Stimulated activated naive CD8-positive, alpha-beta T cell treated with anti-CD3 and anti-CD28 coated beads, Interleukin-15, Interleukin-2, amounts not matched to agents 100 U/mL and 50 U/mL, for 24 hours (primary cell): ENCODE measurements at places on chromosomes 6 and 20.

DNA sequence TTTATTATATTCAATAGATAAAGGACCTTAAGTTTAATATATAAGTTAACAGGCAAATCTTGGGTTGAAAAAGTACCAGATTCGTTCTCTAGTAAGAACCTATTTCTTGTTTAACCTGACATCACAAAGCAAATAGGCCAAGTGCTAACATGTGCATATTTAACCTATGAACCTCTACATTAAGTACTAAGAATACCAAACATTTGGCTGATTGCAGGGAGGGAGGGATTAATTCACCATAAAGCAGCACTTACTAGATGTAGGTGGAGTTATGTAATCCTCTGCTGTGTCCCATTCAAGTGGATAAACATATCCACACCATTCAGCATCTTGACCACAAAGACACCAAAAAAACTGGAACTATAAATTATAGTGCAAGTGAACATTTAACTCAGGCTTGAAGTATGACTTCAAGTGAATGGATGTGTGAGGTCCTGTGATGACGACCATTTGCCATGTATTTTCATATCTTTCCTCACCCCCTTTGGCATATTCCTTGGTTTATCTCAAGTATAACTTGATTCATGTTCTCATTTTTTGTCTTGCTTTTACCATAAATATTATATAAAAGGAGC, 10.2 kb downstream of the STX11 start:
- DNase-seq: no peak

- no peak for DNase-seq
Observed at GRCh38 chr6:124273701-124274100, 470.0 kb downstream of the NKAIN2 start.

DNA sequence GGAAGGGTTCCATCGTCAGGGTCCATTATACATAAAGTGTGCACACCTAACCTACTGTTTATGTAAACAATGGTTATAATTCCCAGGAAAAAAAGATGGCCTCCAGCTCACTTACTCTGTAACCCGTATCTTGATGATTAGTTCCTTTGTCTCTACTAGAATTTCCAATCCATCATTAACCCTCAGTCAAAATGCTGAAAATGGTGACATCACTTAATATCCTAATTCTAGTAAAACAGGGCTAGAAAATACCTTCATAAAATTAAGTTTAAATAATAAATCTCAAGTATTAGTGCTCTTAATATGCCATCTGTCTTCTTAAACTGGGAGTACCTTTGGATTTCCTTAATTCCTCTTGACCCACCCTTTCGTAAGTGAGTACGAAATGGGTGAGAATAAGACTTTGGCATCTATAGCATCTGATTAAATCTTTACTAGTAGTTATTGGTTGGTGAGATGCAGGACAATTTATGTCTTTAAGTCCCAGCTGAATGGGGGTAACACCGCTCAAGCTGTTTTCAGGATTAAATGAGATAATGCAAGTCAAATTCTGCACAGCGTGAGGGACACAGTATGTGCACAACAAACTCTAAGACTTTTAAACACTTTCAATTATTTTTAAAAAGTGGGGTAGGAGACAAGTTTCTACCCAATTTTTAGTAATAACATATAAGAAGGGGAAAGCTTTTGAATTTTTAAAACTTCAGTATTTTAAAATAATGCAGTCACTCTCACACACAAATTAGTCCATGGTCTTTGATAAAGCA, 1.6 kb downstream of the HMGN3 start:
- no peak for DNase-seq

- no peak for DNase-seq
Observed at GRCh38 chr6:70396163-70396562, 17.1 kb upstream of the FAM135A start.

DNA sequence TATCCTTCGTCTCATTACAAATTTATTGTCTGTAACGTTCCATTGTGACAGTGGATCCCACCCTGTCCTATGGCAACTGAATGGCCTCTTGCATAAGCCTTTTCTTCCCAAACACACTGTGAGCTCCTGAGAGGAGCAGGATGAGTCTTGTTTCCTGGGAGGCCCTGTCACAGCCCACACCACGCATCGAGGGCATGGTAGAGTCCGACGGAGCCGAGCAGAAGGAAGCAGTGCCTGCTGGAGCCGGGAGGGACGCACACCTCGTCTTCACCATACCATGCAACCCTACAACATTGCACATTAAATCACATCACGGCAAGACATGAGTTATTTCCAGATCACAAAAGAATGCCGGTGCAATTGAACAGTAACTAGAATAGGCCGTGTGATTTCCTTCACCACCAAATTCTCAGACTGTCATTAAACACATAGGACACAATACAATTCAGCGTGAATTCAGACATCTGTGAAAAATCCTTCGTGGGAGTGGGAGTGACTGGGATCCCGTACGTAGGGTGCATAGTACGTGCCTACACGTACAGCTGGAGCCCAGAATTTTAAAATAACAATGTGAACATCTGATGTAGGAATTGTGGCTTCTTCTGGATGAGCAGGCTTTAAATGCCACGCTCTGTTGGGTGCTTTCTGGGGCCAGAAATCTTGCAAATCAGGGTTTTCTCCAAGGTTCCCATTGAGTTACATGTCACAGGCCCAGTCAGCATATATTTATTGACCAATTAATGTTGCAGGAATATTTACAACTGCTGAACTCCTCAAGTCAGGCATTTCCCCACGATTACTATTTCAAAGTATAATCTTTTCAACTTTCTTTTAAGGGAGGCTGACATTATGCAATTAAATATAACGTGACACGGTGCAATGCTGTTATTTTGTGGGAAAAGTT, 201.8 kb downstream of the TTLL2 start:
- DNase-seq: no peak

- no peak for DNase-seq
Observed at GRCh38 chr20:19211661-19212468, 577 bp upstream of the SLC24A3 start.

GRCh38 chr20:25198663-25199383, 3.3 kb downstream of the ENTPD6 start:
- DNase-seq: no peak

GRCh38 chr6:109344226-109344625, 38.0 kb downstream of the CD164 start:
- DNase-seq: no peak

DNA sequence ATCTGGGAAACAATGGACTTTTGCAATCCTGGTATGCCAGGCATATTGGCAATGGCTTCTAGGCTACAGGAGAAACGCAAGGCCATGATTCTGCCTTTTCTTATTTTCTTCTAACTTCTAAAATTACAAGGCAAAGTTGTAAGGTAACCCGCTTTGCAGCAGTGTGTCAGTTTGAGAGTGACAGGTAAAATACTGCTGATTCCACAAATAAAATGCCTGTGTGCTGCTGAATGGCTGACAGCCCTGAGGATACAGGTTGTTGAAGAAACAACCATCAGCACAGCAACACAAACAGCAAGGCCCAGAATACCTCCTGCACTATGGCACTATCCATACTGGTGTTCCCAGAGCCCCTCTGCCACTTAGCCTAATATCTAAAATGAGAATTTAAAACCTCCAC, 37.1 kb downstream of the SLC17A1 start:
- no peak for DNase-seq

GRCh38 chr20:1816384-1817381, 78.5 kb upstream of the SIRPA start:
- no peak for DNase-seq

GRCh38 chr6:79005497-79005896, 72.6 kb downstream of the PHIP start:
- no peak for DNase-seq

GRCh38 chr20:38685853-38686473, 38.3 kb upstream of the SLC32A1 start:
- peak; percentile 49 for DNase-seq

GRCh38 chr20:2237059-2237458, 58.7 kb upstream of the TGM3 start:
- no peak for DNase-seq

DNA sequence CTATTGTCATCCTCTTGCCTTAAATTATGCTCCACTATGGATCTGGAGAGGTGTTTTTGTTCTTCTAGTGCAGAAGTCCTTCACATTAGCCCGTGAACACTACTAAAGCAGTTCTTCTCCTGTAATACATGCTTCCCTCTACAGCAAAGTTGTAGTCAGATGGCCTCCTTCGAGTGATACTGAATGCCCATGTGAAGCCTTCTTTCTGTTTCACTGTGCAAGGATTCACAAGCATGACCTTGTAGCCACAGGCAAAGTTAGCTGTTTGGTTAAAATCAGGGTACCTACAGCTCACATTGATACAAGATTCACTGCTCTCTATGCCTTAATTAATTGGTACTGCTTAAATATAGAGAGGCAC, 47.6 kb downstream of the ARHGAP18 start:
- DNase-seq: no peak

GRCh38 chr20:37670351-37670791, 23.5 kb upstream of the CTNNBL1 start:
- no peak for DNase-seq

GRCh38 chr6:160756871-160757270, 54.8 kb downstream of the PLG start:
- no peak for DNase-seq

- DNase-seq: no peak
Observed at GRCh38 chr6:97085772-97086171, 161.2 kb downstream of the KLHL32 start.

- no peak for DNase-seq
Observed at GRCh38 chr20:1528811-1529210, 28.7 kb downstream of the SIRPD start.

DNA sequence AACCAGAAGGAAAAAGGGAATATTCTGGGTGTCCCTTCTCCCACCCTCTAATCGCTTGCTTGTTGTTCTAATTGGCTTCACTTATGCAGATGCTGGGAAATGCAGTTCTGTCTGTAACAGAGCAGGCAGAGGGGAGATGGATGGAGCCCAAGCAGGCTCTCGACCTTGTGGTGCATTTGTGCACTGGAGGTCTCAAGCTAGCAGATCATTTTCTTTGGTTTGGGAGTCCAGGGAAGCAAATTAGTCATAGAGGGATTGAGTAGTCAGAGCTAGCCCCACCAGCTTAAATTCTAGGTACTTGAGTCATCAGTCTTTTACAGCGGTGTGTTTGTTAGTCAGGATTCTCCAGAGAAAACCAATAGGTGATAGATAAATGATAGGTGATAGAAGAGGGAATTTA, 234.7 kb upstream of the ECI2 start:
- no peak for DNase-seq

DNA sequence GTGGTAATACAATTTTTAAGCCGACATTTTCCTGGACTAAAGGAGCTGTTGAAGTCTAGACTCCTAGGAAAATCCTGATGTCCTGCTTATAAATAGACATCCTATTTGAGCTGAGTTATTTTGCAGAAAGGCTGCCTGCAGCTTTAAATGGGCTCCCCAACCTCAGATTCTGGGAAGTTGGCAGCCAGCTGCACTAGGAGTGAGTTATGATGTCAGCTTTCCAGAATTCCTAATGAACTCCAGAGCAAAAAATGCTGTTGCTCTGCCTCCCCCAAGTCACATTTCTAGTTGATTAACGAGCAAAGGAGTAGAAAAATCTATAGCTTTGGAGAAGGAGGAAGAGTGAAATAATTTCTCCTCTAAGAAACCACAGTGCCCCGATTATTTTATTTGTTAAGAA, 346.3 kb upstream of the SULF2 start:
- no peak for DNase-seq

DNA sequence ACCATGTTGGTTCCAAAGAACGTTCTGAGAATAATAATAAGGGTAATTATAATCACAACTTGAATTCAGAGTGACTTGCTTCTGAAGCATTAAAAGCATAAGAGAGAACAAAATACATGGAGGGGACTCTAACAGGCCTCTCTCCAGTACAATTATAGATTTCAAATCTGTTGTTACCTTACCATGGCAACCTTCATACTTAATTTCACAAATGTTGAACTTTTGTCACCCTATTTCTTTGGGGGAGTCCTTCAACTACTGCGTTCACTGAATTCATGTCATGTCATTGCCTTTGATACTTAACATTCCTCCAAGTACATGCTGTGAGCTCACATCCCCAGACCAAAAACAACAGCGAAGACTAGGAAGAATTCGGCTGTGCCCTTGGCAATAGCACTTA, 104.0 kb downstream of the MKKS start:
- no peak for DNase-seq

DNA sequence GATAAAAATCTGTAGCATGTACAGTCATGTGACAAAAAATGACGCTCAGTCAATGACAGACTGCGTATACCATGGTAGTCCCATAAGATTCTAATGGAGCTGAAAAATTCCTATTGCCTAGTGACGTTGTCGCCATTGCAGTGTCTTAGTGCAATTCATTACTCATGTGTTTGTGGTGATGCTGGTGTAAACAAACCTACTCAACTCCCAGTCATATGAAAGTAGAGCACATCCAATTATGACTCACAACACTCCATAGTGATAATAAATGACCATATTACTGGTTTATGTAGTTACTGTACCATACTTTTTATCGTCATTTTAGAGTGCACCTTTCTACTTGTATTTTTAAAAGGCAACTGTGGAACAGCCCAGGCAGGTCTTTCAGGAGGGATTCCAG, 45.0 kb downstream of the TFAP2A start:
- no peak for DNase-seq

DNA sequence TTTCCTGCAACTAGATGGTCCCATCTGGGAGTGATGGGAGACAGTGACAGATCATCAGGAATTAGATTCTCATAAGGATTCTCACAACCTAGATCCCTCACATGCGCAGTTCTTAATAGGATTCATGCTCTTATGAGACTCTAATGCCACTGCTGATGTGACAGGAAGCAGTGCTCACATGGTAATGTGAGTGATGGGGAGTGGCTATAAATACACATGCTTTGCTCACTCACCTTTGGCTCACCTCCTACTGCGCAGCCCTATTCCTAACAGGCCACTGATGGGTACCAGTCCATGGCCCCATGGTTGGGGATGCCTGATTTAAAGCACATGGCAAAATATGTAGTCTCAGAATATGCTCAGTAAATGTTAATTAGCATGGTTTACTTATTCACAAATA, 80.6 kb upstream of the MBOAT1 start:
- no peak for DNase-seq

DNA sequence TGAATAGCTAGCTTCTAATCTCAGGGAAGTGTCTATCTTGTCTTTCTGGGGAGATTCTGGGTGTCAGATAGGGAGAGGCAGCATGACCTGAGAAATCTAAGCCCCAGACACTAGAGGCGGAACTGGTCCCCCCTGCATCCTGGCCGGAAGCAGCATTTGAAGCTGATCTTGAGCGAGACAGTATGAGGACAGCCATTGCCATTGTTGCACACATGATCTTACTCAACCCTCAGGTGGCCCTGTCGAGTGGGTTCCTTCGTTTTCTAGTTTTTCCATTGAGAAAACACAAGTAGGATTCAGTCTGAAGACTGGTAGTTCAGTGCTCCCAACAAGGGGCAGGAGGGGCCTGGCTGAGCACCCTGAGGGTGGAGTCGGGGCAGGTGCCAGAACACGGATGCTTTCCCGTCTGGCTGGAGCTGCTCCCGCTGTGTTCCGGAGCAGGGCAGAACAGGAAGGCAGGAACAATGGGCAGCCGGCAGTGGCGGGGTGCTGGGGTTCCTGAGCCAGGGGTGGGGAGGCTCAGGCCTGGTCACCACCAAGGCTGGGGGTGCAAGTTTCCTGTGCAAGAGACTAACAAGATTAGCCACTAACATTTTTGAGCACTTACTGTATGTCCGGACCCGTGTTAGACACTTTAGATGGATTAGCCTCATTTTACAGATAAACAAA, 7.9 kb upstream of the SDCBP2 start:
- no peak for DNase-seq
